Progenitor cell of endocrine pancreas (in vitro differentiated cells): ENCODE measurements at places on chromosomes 1 and 21.

GRCh38 chr1:95034506-95034905, 38.2 kb downstream of the ALG14 start:
- DNase-seq = no peak

GRCh38 chr21:31172328-31172727, 134.1 kb upstream of the KRTAP19-8 start:
- no peak for DNase-seq

DNA sequence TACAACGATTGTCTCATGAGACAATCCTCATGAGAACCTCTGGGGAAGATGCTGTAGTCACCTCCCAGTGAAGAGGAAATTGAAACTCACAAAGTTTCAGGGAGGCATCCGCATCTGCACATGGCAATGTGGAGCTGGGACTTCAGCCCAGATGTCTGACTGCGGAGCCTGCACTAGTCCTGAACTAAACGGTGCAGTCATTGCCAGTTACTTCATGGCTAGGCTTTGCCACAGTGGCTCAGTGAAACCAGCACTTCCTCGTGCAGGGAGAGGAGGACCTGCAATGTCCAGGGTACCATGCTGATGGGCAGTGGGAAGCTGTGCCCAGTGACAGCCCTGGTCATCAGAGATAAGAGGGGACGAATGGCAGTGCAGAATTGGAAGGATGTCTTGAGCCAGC, 40.7 kb upstream of the ETS2 start:
- DNase-seq = no peak

DNA sequence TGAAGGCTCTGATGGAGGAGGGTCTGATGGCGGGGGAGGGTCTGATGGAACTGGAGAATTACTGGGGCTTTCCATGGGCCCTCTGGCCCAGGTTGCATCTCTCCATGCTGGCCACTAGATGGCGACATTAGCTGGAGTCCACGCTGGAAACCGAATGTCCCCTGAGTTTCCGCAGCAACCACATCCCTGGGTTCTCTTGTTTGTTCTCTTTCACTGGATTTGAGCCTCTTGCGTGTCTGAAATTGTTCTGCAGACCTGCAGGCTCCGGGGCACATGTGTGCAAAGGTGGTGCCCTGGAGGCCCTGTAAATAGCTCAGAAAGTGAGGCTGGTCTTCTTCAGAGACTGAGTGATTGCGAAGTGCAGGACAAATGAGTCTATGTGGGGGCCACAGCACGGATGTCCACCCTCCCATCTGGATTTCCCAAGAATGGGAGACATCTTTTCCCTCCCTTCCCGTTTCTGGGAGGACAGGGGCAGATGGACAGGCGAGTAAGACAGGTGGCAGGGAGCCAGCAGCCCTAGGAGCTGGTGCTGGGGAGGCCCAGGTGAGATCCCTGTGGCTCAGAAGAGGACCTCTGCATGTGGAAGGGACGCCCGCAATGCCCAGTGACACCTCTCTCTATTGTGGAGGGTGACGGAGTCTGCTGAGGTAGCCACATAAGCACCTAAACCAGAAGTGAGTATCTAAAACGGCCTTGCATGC, 73.2 kb upstream of the ABCG1 start:
- peak; percentile 50 for DNase-seq

GRCh38 chr21:26374817-26375216, 198.3 kb downstream of the CYYR1 start:
- DNase-seq = no peak

DNA sequence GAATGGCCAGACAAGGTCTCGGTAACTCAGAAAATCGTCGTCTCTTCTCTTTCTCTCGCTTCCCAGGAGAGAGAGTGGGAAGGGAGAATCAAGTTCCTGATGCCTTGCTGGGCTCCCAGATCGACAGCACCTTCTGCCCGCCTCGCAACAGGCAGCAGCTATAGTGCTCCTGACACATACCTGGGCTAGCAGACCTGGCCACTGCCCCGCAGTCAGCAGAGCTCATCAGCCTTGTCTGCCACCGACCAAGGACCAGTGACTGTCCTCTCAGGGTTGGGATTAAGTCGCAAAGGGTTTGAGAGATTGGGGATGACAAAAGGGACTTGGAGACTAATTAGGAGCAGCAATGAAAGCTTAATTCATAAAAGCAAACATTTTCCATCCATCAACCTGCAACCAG, 4.1 kb downstream of the RUNX3 start:
- no peak for DNase-seq

- DNase-seq = no peak
Observed at GRCh38 chr1:109805486-109806165, 41.9 kb upstream of the EPS8L3 start.

DNA sequence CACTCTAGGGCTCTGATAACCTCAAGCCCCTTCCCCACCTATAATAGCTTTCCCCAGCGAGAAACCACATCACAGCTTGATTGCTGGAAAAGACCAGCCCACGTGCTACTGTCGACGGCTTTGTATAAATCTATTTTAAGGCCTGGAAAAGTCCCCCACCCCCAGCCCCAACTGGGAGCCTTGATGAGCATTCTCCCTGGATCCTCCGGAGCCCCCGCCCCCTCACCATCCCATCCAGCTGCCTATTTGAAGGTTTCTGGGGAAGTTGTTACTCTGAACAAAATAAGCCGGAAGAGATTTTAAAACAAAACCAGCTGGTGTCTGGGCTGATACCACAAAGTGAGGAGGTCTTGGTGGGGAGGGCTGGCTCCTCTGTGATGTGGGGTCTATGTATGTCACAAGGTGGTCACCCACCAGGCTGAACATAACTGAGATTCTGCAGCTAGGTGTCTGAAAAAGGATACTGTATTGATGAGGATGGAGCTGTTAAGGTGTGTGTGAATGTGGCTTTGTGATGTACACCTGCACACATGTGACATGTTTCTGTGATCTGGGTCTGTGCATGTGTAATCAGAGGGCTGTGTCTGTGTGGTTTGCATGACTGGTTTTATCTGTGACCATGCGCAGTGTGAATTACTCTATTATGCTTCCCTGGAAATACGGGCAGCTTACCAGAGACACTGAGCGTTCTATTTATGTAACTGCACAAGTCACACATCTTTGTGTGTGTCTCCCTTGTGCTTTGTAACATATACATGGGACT, 25.0 kb downstream of the RIMS3 start:
- DNase-seq = no peak

GRCh38 chr1:214228976-214229375, 52.0 kb upstream of the SMYD2 start:
- no peak for DNase-seq

DNA sequence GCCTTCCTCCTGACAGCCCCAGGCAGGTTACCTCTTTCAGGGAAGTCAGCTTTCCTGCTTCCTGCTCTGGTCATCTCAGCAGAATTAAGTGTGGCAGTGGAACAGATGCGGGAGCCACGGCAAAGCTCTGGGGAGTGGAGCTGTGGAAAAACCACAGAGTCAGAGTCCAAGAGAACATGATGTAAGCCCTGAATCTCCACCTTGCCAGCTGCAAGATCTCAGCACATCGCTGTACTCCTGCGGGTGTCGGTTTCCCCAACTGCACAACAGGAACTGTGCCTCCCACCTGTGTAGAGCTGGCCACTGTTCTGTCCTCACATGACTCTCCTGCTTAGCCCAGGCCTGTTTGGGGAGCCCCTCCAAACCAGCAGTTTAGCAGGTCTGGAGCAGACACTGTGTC, 123.7 kb downstream of the MATN1 start:
- no peak for DNase-seq

- DNase-seq = no peak
Observed at GRCh38 chr1:150409504-150410362, 45.8 kb downstream of the RPRD2 start.

DNA sequence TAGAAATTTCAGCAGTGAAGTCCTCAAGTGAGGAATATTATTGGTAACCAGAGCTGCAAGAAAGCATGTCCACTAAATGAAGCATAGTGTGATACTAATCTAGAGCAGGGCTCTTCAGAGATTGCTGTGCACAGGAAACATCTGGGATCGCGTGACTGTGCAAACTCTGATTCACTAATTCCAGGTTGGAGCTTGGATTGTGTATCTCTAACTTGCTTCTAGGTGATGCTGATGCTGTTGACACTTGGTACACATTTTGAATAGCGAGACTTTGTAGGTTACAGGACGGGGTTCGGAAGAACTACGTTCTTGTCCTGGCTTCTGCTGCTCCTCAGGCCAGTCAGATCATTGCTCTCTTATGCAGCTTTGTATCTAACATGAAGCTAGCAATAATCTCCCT, 66.5 kb downstream of the PRRX1 start:
- no peak for DNase-seq

- DNase-seq = no peak
Observed at GRCh38 chr1:161943737-161944136, 79.9 kb downstream of the OLFML2B start.

- peak; percentile 65 for DNase-seq
Observed at GRCh38 chr1:151534662-151535278, 5.3 kb upstream of the TUFT1 start.

DNA sequence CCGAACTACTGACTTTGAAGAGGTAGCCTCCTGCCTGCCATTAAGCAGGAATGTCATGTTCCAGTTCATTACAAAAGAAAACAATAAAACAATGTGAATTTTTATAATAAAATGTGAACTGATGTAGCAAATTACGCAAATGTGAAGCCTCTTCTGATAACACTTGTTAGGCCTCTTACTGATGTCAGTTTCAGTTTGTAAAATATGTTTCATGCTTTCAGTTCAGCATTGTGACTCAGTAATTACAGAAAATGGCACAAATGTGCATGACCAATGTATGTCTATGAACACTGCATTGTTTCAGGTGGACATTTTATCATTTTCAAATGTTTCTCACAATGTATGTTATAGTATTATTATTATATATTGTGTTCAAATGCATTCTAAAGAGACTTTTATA, 159.8 kb upstream of the SGIP1 start:
- no peak for DNase-seq

DNA sequence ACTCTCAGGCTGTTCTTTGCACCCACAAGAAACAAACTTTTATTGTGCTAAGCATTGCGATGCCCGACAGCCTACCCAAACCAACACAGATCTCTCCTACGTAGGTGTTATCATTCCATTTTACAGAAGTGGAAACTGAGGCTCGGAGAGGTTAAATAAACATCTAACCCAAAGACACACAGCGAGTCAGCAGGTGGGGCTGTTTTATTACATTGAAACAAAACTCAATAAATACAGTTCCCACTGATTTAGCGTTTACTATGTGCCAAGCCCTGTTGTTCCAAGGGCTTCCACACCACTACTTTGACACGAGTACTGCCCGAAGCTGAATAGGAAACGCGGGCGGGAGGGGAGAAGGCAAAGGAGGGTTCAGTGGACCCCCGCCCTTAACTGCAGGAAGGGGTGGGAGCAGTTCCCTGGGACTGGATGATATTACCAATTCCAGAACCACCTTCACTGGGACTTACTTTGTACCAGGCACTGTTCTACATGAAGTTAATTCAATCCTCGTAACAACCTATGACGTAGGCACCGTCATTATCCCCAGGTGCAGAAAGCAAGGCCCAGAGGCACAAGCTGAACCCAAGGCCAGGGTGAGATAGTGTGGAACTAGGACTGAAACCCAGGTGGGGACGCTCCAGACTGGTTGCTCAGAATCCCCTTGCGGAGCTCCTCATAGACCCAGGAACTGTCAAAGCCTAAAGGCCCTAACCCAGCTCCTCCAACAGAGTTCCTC, 19.3 kb upstream of the ALDH4A1 start:
- DNase-seq = no peak

GRCh38 chr1:153795934-153796785, 21.0 kb downstream of the SLC27A3 start:
- DNase-seq = no peak

- DNase-seq = no peak
Observed at GRCh38 chr21:26115305-26115704, 55.3 kb downstream of the APP start.

GRCh38 chr1:171929121-171929520, 87.8 kb downstream of the DNM3 start:
- DNase-seq = no peak

DNA sequence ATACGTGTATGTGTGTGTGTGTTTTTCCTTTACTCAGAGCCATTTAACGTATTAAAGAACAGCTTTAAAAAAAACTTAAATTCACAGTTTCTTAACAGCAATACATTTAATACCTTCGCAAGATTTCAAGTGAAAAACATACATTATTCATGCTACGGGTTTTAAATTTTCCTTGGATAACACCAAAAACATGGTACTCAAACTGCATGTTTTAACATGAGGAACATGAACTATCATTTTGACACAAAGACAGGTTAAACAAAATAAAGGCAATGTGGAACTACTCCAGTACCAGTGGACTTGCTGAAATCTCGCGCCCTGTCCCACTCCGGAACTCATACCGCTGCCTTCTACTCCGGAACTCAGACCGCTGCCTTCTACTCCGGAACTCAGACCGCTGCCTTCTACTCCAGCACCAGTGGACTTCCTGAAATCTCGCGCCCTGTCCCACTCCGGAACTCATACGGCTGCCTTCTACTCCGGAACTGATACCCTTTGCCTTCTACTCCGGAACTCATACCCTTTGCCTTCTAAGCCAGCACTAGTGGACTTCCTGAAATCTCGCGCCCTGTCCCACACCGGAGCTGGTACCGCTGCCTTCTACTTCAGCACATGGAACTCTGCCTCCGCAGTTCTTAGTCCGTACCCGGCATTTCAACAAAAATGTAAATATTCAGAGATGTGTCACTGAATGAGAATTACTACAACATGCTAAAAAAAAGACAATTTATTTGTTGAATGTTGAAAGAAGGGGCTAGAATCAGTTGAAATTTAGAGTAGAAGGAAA, 148.6 kb downstream of the NCAM2 start:
- DNase-seq = no peak

- DNase-seq = no peak
Observed at GRCh38 chr1:59523745-59524450, 227.0 kb downstream of the FGGY start.

DNA sequence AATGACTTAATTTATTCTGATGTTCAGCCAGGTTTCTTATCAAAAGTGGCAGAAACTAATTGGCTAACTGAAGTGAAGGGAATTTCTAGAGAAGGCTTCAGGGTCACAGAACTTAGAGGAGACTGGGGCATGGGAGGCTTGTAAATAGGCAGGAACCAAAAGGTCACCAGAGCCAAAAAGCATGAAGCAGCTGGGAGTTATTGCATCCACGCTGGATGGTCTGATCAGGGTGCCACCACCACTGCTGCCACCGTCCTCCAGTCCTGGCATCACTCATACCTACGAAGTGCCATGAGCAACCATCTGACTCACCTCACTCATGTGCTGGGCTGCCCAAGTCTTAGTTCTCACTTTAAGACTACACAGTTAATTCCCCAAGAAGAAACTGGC, 82.5 kb upstream of the DPH5 start:
- DNase-seq = no peak

GRCh38 chr1:239757716-239758115, 334.0 kb upstream of the FMN2 start:
- no peak for DNase-seq

DNA sequence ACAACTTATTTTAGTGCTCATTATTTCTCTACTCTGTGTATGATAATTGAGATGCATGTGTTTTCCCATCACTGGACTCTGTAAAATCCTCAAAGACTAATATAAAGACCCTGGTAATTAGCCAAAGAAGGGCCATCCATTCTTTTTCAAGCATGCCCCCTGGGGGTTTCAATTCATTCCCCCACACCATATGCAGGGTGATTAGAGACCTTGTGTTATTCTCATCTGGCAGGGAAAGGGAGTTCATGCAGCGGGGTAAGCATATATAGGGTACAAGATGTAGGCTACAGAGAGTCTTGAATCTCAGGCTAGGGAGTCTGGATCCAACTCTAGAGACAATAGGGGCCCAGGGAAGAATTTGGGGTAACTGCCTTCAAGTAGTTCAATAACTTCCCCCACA, 166.5 kb downstream of the TNR start:
- DNase-seq = no peak
